Islet precursor cell (in vitro differentiated cells): ENCODE measurements at places on chromosomes 7 and 10.

GRCh38 chr7:37462138-37462537 lies 13.5 kb upstream of the ELMO1 start:
- no peak for DNase-seq

DNA sequence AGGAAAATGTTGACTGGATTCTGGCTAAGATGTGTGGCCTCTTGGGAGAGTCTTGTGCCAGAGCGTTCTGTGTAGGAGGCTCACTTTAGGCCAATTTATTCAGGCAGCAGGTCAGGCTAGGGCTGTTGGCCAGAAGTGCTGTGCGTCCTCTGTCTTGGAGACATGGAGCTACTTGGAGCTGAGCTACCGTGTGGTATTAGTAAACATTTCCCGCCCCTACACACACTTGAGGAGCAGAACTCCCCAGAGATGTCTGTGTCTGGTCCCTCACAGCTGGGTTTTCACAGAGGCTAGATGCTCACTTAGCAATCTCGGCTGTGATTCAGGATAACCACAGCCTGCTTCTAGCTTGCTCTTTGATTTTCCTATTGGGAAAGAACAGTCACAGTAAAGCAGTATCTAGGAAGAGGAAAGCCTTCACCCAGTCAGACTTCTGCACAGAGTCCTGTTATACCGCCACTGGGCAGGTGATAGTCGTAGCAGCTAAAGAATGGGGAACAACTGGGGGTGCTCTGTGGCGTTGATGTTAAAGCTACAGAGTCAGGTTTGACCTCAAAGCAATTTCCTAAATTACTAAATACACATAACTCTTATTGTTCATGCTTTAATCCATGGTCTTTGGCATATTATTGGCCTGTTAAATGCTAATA lies 86.7 kb downstream of the MDFIC start:
- DNase-seq = no peak

DNA sequence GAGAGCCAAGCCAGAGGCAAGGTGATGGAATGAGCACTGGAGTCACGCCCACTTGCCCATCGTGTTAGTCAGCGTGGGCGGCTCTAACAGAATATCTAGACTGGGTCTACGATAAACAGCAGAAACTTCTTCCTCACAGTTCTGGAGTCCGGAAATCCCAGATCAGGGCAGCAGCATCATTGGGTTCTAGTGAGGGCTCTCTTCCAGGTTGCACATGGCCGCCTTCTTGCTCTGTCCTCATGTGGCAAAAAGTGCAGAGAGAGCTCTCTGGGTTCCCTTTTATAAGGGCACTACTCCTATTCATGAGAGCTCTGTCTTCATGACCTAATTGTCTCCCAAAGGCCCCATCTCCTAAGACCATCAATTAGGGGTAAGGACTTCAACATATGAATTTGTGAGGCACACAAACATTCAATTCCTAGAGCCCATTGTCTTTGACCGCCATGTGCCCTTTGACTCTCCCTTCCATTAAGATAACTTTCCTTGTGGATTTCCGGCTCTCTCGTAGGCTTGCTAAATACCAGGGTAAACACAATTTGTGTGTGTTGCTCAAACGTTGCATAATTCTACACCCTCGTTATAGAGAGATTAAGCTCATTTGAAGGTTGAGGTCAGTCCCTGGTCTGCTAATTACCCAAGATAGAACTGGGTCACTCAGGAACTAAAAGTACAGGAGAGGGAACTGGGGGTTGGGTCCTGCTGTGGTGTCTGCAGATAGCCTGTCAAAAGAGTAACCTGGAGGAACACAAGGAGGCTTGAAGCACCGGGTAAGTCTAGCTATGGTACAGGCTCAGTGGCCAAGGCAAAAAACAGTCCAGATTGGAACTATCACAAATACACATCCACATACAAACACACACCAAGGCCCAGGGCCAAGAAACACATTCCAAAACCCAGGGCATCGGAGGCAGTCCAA lies 28.7 kb upstream of the USP6NL start:
- no peak for DNase-seq

GRCh38 chr10:125838802-125839575 lies 15.6 kb downstream of the BCCIP start:
- no peak for DNase-seq

DNA sequence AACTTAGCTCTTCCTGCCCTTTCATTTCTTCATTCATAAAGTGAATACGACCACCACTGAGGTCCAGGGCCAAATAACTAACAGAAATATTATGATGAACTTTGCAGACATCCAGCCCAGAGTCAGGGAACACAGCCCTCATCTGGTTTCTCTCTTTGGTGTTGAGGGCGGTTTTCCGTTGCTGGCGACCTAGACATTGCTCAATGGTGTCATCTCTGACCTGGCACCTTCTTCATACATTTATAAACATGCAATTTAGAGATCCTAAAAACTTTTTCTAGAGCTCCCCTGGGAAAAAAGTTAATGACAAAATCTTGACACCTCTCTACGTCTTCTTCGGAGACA lies 324 bp upstream of the TET1 start:
- no peak for DNase-seq
